Activated naive CD4-positive, alpha-beta T cell treated with anti-CD3 and anti-CD28 coated beads for 36 hours (primary cell): ENCODE measurements at places on chromosomes 7 and 10.

- DNase-seq = no peak
These were observed 40.1 kb downstream of the LGI1 start for GRCh38 chr10:93797825-93798224.

DNA sequence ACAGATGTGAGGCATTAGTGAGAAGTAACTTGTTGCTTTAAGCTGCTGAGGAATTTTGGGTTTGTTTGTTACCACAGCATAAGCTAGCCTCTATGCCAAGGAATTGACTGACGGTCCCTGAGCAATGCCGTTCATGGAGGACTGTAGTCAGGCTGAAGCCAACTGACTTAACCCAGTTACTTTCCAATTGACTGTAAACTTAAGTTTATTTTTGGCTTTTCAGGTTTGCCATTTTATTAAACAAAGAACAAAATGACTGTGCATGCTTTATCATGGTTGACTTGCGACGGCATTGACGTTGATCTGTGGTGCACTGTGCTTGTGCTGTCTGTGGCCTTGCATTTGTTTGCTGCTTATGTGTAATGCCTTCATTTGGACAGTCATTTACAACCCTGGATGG, 53.5 kb downstream of the DNAJB9 start:
- no peak for DNase-seq

DNA sequence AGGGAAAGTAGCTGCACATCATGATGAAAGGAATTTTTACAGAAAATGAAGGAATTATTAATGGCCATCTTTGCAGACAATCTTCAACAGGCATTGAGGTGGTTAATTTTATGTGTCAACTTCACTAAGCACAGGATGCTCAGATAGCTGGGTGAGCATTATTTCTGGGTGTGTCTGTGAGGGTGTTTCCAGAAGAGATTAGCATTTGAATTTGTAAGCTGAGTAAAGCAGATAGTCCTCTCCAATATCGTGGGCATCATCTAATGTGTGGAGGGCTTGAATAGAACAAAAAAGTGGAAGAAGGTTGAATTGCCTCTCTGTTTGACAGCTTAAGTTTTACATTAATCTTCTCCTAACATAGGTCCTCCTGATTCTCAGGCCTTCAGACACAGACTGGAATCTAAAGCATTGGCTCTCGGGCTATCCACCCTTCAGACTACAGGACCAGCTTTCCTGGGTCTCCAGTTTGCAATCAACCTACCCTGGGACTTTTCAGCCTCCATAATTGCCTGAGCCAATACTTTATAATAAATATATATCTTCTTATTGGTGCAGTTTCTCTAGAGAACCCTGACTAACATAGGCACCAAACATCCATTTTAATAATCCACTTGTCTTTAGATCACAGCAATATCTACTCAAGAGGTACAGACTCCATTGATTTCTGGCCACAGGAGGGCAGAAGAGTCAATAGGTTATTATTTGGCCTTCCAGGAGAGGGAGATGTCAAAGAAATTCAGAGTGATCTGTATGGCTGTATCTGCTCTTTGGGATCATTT, 10.5 kb upstream of the CRPPA start:
- peak; percentile 54 for DNase-seq

GRCh38 chr10:59240582-59241183, 64.2 kb downstream of the PHYHIPL start:
- DNase-seq = no peak

GRCh38 chr10:127526161-127526560, 22.9 kb upstream of the NPS start:
- DNase-seq = no peak

- no peak for DNase-seq
These were observed 331.5 kb downstream of the PTEN start for GRCh38 chr10:88194961-88195367.
